ENCODE measurements at places on chromosomes 5 and 9. TPM values are rescaled to one million over a fixed set of nuclear protein-coding genes. Genes with fewer than 3 reads are reported as not detected.
A peak's percentile ranks its signal among the peaks of the same experiment; 100 is the strongest.

The RMRP gene
- total RNA-seq = 29,896 TPM

The FOXE1 gene
- 0.82 TPM for total RNA-seq

The GPR150 gene
- 0.54 TPM for total RNA-seq

The MAT2B gene
- 52.1 TPM for total RNA-seq

The SEMA5A gene
- 0.15 TPM for total RNA-seq

The LRRC70 gene
- total RNA-seq = 0.13 TPM

The NOXA1 gene
- total RNA-seq = 3.7 TPM

DNA sequence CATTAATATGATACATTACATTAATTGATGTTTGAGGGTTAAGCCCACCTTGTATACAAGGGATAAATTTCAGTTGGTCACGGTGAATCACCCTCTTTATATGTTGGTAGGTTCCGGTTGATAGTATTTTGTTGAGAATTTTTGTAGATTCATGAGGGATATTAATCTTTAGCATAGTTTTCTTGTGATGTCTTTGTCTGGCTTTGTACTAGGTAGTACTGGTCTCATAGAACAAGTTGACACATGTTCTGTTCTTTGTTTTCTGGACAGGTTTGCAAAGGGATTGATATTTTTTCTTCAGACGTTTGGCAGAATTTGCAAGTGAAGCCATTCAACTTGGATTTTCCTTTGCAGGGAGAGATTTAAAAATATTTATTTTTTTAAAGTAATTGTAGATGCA is 49.1 kb upstream of the CLK4 start:
- no peak for DNase-seq

- no peak for DNase-seq
Measured at GRCh38 chr5:140875085-140876065, at the start of gene PCDHA12. Gene PCDHA12, plus strand, starts transcription at chr5:140875308. Its CDS starts 165 bp downstream, at chr5:140875473.

GRCh38 chr5:74493411-74493810 is 147.1 kb downstream of the ENC1 start:
- DNase-seq = no peak

- no peak for DNase-seq
Measured at GRCh38 chr9:16085167-16085726, 532.4 kb downstream of the CCDC171 start.

GRCh38 chr5:171743436-171744076 is 42.1 kb upstream of the SMIM23 start:
- DNase-seq = no peak

DNA sequence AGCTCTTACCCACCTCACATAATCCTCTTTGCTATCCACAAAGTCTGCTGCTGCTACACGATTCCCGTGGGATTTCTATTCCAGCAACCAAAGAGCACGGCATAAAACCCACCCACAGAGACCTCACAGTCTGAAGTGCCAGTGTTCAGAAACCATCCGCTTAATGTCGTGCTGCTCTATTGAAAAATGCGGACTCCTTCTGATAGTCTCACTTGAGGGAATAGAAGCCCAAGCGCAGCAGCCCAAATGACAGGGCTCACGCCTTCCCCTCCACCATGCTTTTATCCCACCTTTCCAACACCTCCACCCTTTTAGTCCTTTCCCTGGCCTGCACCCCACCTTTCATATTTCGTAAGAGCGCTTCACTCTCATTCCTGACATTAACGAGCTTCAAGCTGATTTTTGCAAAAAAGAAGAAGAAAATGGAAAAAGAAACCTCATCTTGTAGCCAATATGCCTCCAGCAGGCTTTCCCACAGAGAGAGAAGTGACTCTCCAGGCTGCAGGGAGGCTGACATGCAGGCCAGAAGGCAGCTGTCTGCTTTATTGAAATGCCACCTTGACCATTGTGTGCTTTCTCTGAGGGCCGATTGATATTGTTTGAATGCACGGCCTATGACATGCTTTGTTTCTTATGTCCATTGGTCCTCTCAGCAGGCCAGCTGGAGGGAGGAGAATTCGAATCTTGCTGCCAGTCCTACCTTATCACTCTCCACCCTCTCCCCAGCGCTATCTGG is 70.6 kb upstream of the PCSK1 start:
- no peak for DNase-seq

GRCh38 chr5:137260820-137261695 is 238.1 kb downstream of the SPOCK1 start:
- DNase-seq = no peak

DNA sequence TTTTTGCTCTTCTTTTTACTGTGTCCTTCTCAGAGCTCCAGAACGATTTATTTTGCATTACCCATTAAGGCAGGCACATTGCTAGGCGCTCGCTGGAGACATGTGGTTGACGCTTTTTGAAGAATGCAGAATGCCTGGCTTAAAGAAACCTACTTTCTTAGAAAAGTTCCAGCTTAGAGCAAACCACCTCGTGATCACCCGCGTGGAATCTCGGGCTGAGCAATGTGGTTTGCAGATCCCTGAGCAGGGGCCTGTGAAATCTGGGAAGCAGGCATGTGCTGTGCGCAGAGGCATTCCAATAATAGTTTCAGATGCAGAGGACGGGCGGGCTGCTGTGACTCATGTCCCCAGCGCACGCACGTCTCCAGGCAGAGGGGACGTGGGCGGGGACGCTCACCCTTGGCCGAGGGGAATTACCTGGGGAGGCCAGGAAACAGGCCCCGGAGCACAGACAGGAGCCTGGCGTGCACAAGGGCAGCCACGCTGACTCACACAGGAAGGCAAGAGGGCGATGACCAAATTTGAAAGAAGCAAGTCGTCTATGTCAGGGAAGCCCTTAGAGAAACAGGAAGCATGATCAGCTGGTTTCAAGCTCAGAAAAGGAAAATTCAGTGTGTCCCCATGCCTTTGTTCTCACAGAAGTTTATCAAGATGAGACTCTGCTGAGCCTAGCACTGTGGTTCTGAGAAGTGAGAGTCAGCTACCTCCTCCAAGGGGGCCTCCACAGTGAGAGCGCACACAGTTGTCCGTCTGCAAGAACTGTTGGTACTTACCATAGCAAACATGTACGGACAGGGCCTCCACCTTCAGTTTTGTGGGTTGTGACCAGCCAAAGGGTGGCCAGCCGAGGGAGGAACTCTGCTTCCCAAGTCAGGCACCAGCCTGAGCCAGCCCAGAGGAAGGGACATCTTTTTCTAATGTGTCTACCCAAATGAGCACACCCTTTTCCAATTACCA is 218.6 kb downstream of the PIK3R1 start:
- DNase-seq = peak; percentile 22

GRCh38 chr5:31771500-31771899 is 132.6 kb downstream of the PDZD2 start:
- no peak for DNase-seq

GRCh38 chr5:68441309-68442073 is 225.9 kb downstream of the PIK3R1 start:
- no peak for DNase-seq

- DNase-seq = no peak
Measured at GRCh38 chr5:10339058-10339811, 14.3 kb upstream of the MARCHF6 start.

DNA sequence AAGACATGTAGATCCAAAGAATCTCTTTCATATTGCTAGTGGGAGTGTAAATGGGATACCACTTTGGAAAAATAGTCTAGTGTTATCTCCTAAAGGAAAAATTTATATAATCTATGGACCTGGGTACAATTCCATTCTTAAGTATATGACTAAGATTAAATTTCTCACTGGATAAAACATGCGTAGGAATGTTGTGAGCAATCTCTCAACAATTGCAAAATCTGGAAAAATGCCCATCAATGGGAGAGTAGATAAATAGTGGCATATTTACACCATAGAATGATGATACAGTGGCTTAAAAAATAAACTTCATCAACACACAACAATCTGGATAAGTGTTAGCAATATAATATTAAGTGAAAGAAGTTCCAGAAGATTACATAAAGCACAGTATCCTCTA is 469.5 kb downstream of the MAN2A1 start:
- DNase-seq = no peak

GRCh38 chr5:141507387-141508091 is 18.7 kb downstream of the PCDHGC5 start:
- no peak for DNase-seq

- DNase-seq = no peak
Measured at GRCh38 chr5:144076521-144077083, 93.9 kb downstream of the YIPF5 start.

GRCh38 chr9:136057236-136058081 is 37.6 kb downstream of the NACC2 start:
- DNase-seq = no peak

- no peak for DNase-seq
Measured at GRCh38 chr5:68290847-68291246, 75.3 kb downstream of the PIK3R1 start.

GRCh38 chr5:62418462-62419076 is 6.0 kb downstream of the IPO11 start:
- no peak for DNase-seq

- DNase-seq = no peak
Measured at GRCh38 chr5:126446498-126447224, 23.5 kb downstream of the GRAMD2B start.

GRCh38 chr9:95459851-95460517 is 56.8 kb downstream of the PTCH1 start:
- DNase-seq = no peak

GRCh38 chr5:141515141-141515540 is 26.3 kb downstream of the PCDHGC5 start:
- no peak for DNase-seq

GRCh38 chr5:126970517-126971017 is 59.8 kb downstream of the MARCHF3 start:
- no peak for DNase-seq
